Glomerular endothelial cell (primary cell): ENCODE measurements at places on chromosomes 7 and 10. TPM values are rescaled to one million over a fixed set of nuclear protein-coding genes. Genes with fewer than 3 reads are reported as not detected.

GRCh38 chr7:51276967-51277366, 39.6 kb downstream of the COBL start:
- DNase-seq = no peak

DNA sequence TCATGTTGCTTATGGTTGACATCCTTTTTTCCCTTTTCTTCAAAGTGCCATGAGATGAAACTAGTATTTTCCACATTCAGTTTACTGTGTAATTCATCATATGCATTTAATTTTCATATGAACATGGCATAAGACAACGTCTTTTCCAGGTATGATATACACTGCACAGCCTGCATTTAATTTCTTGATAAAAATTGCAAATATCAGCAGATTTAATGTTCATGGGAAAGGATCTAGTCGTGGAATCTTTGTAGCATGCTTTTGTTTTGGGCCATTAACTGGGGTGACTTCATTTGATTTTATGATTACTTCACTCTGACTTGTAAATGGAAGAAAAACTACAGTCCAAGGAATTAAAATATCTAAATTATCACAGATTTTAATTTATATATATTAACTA, 837.3 kb downstream of the IPMK start:
- no peak for DNase-seq

DNA sequence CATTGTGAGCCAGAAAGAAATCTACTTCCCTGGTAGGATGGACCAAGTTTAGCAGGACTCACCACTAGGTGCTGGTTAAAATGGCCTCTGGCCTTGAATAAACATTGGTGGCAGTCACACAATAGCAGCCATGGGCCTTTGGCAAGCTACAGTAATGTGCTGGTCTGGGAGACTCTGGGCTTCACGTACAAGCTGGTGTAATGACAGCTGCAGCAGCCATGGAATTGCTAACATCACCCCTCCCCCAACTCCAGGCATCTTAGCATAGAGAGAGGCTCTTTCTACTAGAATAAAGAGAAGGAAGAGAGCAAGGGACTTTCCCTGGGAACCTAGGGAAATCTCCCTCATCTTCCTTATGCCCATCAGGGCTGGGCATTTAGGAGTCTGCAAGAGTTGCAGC, 205.1 kb upstream of the SEMA3A start:
- no peak for DNase-seq

GRCh38 chr10:125083576-125083920, 76.8 kb downstream of the CTBP2 start:
- no peak for DNase-seq

GRCh38 chr10:44895280-44895679, 15.9 kb upstream of the TMEM72 start:
- no peak for DNase-seq

- DNase-seq = no peak
Measured at GRCh38 chr10:29424017-29424416, 135.1 kb downstream of the LYZL1 start.

DNA sequence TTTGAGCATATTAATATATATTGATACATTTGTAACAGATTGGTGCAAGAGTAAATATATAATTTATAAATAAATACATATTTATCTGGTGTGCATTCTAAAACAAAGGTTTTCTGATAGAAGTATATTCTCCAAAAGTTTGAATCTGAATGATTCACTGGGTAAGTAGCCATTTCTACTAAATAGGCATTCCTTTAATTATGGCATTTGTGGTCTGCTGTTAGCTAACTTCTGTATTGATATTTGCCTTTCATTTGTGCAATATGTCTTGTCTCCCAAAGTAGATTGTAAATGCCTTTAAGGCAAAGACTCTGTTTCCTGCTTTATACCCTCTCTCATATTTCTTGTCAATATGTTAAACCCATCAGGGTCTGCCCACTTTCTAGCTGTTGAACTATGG, 11.1 kb upstream of the ARID5B start:
- no peak for DNase-seq

DNA sequence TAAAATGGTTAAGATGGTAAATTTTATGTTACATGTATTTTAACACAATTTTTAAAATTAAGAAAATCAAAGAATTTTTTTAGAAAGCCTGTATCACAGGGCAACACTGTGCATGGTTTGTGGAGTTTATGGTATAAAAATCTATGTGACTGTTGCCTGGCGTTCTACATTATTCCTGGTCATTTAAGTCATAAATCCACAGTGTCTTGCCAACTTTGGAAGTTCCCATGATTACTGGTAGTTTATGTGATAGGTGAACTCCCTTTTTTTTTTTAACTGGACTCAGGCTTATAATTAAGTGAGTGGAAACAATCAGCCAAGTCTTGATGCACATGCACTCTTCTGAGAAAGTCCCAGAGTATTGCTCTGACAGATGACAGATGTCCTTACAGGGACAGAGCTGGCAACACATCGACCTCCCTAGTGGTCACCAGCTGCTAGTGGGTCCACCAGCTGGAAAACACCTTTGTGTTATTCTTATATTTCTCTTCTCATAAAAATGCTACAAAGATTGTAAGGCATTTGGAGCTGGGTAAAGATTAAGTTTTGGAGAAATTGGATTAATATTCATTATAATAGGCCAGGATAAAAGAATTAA, 8.8 kb upstream of the STN1 start:
- DNase-seq = no peak

GRCh38 chr10:26384600-26384999, 53.5 kb upstream of the APBB1IP start:
- DNase-seq = no peak

- no peak for DNase-seq
Measured at GRCh38 chr10:110919971-110920881, 822 bp downstream of the SHOC2 start.

- no peak for DNase-seq
Measured at GRCh38 chr10:44862924-44863323, 48.2 kb upstream of the TMEM72 start.

DNA sequence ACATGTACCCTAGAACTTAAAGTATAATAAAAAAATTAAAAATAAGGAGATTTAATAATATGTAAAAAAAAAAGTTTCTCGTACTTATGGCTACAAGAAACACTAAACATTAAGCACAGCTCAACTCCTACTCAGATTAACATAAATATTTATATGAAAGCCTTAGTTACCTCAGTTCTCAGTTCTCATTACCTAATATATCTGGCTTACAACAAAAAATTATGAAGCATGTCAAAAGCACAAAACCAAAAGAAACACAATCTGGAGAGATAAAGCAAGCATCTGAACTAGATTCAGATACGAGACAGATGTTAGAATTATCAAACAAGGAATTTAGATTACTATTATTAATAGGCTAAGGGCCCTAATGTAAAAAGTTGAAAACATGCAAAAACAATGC, 40.1 kb downstream of the RNF133 start:
- DNase-seq = no peak

GRCh38 chr7:138752518-138753149, 45.2 kb upstream of the TMEM213 start:
- DNase-seq = no peak

DNA sequence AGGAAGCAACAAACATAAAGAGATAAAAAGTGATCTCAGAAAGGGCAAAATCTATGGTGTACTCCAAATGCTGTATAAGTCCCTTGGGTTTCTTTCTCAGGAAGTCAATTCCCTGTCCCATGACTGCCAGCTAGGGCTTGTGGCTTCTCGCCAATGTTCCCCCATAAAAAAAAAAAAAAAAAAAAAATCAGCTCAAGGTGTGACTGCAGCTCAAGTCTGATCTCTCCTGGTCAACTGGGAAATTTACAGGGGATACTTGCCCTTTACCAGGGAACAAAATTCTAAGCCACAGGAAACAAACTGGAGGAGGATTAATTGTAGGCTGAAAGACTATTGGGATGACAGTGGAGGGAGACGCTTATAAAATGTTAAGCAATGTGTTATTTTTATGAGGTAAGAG, 76.0 kb downstream of the PCGF5 start:
- DNase-seq = peak; percentile 23

GRCh38 chr7:128078309-128078708, 47.1 kb upstream of the LRRC4 start:
- DNase-seq = no peak

- DNase-seq = no peak
Measured at GRCh38 chr7:79619216-79619615, 165.7 kb upstream of the MAGI2 start.

GRCh38 chr7:23266918-23267317, 20.3 kb downstream of the GPNMB start:
- no peak for DNase-seq

DNA sequence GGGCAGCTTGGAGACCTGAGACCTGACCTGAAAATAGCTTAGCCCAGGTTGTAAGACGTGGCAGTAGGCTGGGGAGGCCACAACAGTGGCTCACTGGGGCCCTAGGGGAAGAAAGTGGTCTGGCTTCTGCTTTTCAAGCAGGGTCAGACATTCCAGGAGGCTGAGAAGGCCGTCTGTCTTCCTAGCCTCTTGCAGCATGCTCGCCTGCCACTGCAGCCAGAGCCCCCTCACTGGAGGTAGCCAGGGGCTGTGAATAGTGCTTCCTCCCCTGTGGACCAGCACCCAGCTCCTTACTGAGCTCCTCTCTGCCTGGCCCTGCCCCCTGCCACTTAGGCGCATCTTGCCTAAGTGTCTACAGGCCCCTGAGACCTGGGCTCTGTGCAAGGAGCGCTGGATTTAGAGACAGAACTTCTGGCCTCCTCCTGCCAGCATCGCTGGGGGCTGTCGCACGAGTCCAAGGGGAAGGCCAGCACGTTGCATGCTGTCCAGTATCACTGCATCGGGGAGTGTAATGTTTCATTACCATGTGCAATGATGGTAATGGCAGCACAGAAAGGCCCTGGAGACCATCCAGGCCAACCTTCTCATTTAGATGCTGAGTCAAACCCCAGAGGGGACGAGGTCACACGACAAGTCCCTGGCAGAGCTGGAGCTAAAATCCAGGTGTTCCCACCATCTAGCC, 12.7 kb downstream of the ZMIZ1 start:
- DNase-seq = no peak

STEAP1B gene
- total RNA-seq = 10.5 and 16.4 TPM in 2 replicates

NPSR1 gene
- total RNA-seq = not detected in 2 replicates

PPP1R9A gene
- 4.6 and 7.0 TPM in 2 replicates for total RNA-seq

CELF2 gene
- 31.3 and 37.6 TPM in 2 replicates for total RNA-seq

MET gene
- total RNA-seq = 24.2 and 24.4 TPM in 2 replicates

DEPP1 gene
- 156 and 628 TPM in 2 replicates for total RNA-seq

INHBA gene
- total RNA-seq = 20.2 and 53.6 TPM in 2 replicates

MRLN gene
- total RNA-seq = not detected in 2 replicates

HIPK2 gene
- 46.7 and 69.4 TPM in 2 replicates for total RNA-seq

UNC5B gene
- total RNA-seq = 19.5 and 69.5 TPM in 2 replicates
